ENCODE measurements at places on chromosomes 5 and 9.

- DNase-seq = no peak
Observed at GRCh38 chr5:180817893-180818674, 15.5 kb upstream of the MGAT1 start.

GRCh38 chr9:107685901-107686300, 196.3 kb upstream of the KLF4 start:
- no peak for DNase-seq

DNA sequence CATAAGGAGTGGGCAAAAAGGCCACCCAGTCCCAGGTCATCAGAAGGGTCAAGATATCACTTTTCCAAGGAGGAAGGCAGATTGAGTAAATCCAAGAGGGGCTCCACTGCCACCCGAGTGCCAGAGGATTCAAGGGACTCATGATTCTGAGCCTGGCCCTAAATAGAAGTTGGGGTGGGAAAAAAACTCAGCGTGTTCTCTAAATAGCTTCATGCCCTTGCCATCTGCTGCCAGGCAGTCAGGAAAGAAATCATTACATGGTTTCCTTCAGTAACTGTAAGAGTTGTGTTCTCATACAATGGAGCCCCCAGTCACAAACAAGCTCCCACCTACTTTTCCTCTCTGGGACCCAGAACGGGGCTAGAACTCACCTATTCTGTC, 37.2 kb downstream of the SAR1B start:
- no peak for DNase-seq

- DNase-seq = peak; percentile 39
Observed at GRCh38 chr5:77210091-77210963, at the start of gene PDE8B. Gene PDE8B (plus strand): TSS chr5:77210680. CDS start chr5:77210926, 246 bp downstream.

DNA sequence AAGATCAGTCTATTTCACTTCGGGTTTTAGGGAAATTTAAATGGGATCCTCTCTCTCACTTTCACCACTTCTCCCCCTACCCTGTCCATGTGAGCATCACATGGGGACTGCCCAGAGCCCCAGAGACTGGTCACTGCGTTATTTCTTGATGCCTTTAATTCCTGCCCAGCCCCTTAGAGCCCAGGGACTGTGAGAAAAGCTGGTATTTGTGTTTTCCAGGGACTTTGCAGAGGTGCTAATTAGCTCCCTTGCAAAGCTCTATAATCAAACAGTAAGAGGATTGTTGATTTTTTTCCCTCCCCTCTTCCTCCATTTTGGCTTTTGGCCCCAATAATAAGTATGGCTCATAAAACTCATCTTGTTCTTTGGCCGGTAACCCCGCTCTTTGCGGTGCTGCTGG, 35.6 kb downstream of the NTRK2 start:
- DNase-seq = no peak

DNA sequence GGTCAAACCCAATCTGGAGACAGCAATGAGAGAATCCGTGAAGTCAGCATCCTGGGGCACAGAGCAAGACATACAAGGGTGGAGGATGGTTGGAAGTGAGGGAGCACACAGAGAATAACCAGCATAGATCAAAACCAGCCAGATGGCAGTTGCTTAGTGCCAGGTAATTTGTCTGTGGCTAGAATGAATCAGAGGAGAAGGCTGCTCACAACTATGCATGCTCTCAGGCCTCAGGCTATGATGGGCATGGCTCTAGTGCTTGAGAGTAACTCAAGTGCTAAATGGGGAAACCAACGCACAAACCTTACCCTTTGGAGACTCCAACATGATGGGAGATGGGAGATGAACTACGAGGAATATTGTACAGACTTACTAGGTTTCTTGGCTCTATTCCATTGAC, 160.8 kb downstream of the DMRT2 start:
- no peak for DNase-seq

GRCh38 chr9:4324513-4324912, 24.6 kb upstream of the GLIS3 start:
- peak; percentile 73 for DNase-seq

DNA sequence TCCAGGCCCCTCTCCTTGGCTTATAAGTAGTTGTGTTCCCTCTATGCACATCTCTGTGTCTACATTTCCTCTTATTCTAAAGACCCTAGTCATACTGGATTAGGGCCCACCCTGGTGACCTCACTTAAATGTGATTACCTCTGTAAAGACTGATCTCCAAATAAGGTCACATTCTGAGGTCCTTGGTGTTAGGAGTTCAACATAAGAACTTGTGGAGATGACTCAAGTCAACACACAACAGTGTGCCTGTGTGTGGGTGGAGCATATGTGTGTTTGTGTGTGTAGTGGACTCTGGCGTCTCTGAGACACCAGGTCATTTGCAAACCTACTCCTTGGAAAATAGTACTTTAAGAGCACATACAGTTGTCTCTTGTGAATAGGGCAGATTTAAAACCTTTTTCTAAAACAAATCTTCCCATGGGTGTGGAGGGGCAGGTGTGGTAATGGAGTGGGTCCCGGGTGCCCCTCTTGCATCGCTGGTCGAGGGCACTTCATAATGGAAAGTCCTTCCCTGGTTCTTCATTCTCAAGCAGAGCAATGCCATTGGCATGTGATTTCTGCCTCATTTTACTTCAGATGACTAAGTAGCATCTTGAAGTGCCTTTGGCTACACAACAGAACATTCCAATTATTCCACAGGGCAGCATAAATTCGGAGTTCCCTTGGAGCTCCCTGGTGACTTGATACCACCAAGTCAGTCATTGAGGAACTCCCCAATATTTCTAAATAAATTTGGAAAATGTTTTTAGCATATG, 84.4 kb downstream of the C9orf152 start:
- peak; percentile 74 for DNase-seq

DNA sequence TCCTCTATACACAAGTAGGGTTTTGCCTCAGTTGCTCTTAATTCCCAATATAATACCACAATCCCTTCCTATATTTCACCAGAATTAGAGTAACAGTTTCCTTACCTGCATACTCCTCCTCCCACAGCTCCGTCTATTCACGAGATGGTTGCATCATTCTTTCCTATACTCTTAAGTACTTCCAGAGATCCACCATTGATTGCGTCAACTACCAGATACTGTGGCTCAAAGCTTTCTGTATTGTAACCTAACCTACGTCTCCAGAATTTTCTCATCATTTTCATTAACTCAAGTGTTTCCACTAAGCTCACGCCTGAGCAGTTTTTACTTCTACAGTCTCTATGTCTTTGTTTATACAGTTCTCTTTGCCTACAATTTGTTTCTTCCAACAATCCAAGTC, 31.2 kb upstream of the MINAR2 start:
- no peak for DNase-seq
